Upper lobe of right lung (tissue), 1 donor: ENCODE measurements at places on chromosomes 11 and 22. TPM values are rescaled to one million over a fixed set of nuclear protein-coding genes. Genes with fewer than 3 reads are reported as not detected.
A peak's percentile ranks its signal among the peaks of the same experiment; 100 is the strongest.

DEUP1 gene
- total RNA-seq, result not detected

C11orf16 gene
- not detected for total RNA-seq

SAA1 gene
- total RNA-seq, result 13.3 TPM

DNA sequence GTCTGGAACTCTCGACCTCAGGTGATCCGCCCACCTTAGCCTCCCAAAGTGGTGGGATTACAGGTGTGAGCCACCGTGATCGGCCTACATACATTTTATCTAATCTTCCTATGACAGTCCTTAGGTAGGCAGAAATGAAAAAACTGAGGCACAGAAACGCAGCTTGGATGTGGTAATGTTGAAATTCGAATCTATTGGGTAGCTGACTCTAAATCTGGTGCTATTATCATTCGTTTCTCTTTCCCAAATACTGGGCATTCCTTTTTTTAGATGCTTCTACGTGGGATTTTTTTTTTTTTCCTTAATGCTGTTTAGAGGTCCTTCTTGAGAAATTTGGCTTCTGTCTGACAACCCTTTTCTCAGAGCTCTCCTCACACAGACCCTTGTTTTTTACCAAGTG is 41.5 kb downstream of the FCHSD2 start:
- no peaks in the 10 kb centered on the region for H3K27me3 ChIP-seq
- no peak overlapping the region for H3K4me3 ChIP-seq
- no peak overlapping the region for H3K27ac ChIP-seq
- peaks cover 8% of the 10 kb centered on the region for H3K4me1 ChIP-seq
- no peaks in the 10 kb centered on the region for H3K36me3 ChIP-seq

DNA sequence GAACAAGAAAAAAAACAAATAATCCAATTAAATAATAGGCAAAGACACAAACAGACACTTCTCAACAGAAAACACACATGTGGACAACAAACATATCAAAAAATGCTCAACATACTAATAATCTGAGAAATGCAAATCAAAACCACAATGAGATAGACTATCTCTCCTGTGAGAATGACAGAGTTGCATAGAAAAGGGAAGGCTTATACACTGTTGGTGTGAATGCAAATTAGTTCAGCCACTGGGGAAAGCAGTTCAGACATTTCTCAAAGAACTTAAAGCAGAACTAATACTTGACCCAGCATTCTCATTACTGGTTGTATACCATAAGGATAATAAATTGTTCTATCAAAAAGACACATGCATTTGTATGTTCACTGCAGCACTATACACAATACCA is 637.8 kb upstream of the LUZP2 start:
- H3K27me3 ChIP-seq, result no peaks in the 10 kb centered on the region
- H3K4me1 ChIP-seq, result no peaks in the 10 kb centered on the region
- no peak for DNase-seq
- no peaks in the 10 kb centered on the region for H3K36me3 ChIP-seq

GRCh38 chr11:113540416-113541330 is 65.5 kb upstream of the DRD2 start:
- H3K4me1 ChIP-seq, result no peaks in the 10 kb centered on the region
- no peak for DNase-seq
- peaks cover 2% of the 10 kb centered on the region for H3K27me3 ChIP-seq
- H3K36me3 ChIP-seq, result no peaks in the 10 kb centered on the region
- H3K4me3 ChIP-seq, result no peak overlapping the region

GRCh38 chr11:116791002-116791812 is 472 bp downstream of the APOA5 start:
- H3K27me3 ChIP-seq, result no peaks in the 10 kb centered on the region
- peaks cover 21% of the 10 kb centered on the region for H3K4me1 ChIP-seq
- H3K4me3 ChIP-seq, result no peak overlapping the region
- no peak overlapping the region for H3K27ac ChIP-seq

DNA sequence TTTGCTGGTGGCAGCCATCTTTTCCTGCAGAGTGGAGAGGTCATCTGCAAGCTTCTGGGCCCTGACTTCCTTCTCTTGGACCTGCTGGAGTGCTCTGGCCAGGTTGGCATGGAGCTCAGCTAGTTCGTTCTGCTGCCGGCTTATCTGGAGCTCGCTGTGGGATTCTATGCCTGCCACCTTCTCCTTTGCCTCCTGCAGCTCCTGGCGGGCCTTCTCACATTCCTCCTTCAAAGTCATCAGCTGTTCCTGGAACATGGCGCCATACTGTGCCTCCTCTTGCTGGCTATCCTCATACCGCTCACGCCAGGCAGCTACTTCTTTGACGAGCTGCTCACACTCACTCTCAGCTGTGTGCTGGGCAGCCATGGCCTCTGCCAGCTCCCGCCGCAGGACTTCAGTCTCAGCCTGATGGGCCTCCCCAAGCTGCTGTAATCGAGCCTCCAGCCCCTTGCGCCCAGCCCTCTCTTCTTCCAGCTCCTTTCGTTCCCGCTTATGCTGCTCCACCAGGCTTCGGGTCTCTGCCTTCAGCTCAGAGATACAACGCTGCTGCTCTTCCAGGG is 16.1 kb downstream of the IL18BP start:
- H3K36me3 ChIP-seq, result peaks cover 100% of the 10 kb centered on the region
- no peak overlapping the region for H3K4me3 ChIP-seq
- H3K4me1 ChIP-seq, result peaks cover 13% of the 10 kb centered on the region
- DNase-seq, result peak; percentile 48
- no peak overlapping the region for H3K27ac ChIP-seq
- H3K27me3 ChIP-seq, result no peaks in the 10 kb centered on the region

DNA sequence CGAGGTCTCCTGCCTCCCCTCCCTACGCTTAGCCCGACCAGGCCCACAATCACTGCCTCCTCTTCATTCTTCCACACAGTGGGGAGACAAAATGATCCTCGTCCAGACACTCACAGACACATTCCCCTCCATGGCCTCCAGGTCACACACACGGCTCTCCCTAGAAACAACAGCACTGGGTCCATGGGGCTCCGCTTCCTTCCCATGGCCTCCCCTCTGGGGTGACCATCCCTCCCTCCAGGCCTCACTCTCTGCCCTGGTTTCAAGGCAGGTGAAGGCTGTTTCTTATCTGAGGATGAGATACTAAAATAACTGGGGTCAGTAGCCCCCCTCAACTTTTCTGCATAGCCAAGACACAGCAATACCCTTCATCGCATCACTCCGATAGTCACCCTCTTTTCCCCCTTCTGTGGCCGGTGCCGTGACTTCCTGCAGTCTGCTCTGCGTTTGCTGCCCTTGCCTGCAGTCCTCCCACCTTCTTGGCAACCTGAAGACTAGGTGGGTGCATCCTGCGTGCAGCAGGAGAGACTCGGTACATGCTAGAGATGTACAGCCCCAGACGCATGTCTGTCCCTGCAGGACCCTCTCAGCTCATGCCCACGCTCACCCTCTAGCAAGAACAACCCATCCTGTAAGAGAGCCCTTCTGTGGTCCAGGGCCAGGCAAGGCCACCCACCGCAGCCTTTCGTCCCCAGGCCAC is 55.8 kb downstream of the CD6 start:
- peaks cover 17% of the 10 kb centered on the region for H3K4me1 ChIP-seq
- H3K4me3 ChIP-seq, result no peak overlapping the region
- no peaks in the 10 kb centered on the region for H3K36me3 ChIP-seq
- no peaks in the 10 kb centered on the region for H3K27me3 ChIP-seq
- no peak overlapping the region for H3K27ac ChIP-seq

- H3K27me3 ChIP-seq, result no peaks in the 10 kb centered on the region
- peaks cover 17% of the 10 kb centered on the region for H3K4me1 ChIP-seq
- H3K4me3 ChIP-seq, result no peak overlapping the region
- H3K27ac ChIP-seq, result no peak overlapping the region
- DNase-seq, result no peak
Measured at GRCh38 chr22:39414886-39415285, 15.3 kb downstream of the TAB1 start.

GRCh38 chr11:9739123-9739900 is 75.4 kb downstream of the SWAP70 start:
- no peaks in the 10 kb centered on the region for H3K27me3 ChIP-seq
- peak overlapping the region; percentile 14 for H3K27ac ChIP-seq
- H3K4me3 ChIP-seq, result no peak overlapping the region
- H3K36me3 ChIP-seq, result peaks cover 65% of the 10 kb centered on the region
- H3K4me1 ChIP-seq, result peaks cover 33% of the 10 kb centered on the region

GRCh38 chr11:34625576-34625975 is 4.7 kb downstream of the EHF start:
- H3K4me3 ChIP-seq, result peak overlapping the region; percentile 41
- DNase-seq, result no peak
- no peaks in the 10 kb centered on the region for H3K27me3 ChIP-seq
- H3K27ac ChIP-seq, result no peak overlapping the region
- no peaks in the 10 kb centered on the region for H3K36me3 ChIP-seq
- H3K4me1 ChIP-seq, result no peaks in the 10 kb centered on the region

DNA sequence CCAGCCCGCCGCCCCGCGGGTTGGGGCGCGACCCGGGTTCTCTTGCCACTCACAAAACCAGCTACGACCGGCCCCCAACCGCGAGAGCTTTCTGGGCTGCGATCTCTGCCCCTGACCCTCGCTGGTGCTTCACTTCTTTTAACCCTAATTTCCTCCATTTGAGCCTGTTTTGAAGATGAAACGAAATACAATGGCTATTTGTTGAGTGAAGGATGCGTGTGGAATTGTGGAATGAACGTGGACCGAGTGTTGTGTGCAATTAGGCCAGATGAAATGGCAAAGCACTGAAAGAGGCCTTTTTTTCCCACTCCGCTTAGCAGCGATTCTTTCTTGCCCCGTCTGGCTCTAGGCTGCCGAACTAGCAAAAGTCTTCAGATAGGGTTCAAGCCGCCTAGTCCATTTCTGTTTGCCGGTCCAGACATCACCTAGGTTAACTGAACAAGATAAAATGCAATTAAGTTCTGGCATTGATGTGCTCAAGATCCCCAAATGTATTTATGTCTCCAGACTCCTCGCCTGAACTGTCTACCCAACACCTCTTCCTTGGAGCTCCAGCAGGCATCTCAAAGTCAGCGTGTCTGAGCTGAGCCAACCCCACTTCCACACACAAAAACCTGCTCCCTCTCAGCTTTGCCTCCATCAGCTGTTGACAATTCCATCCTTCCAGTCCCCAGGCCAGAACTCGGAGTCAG is 471 bp upstream of the TMEM184B start:
- H3K4me3 ChIP-seq, result peak overlapping the region; percentile 96
- DNase-seq, result no peak
- H3K27me3 ChIP-seq, result no peaks in the 10 kb centered on the region
- H3K4me1 ChIP-seq, result peaks cover 28% of the 10 kb centered on the region

DNA sequence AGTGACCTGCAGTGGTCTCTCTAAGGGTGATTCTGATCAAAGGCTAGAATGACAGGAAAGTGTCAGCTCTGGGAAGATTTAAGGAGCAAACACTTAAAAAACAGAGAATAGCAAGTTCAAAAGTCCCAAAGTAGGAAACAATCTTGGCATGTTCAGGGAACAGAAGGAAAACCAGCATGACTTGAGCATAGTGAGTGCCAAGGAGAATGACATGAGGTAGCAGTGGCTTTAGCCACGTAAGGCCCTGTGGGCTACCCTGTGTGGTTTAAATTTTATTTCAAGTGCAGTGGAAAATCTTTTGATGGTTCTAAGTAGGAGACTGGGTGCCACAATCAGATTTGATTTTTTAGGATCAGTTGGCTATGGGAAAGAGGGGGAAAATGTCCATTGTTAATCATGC is 149.4 kb downstream of the WNT11 start:
- H3K36me3 ChIP-seq, result peaks cover 6% of the 10 kb centered on the region
- no peaks in the 10 kb centered on the region for H3K4me1 ChIP-seq
- no peaks in the 10 kb centered on the region for H3K27me3 ChIP-seq
- no peak overlapping the region for H3K27ac ChIP-seq
- H3K4me3 ChIP-seq, result no peak overlapping the region
- no peak for DNase-seq

GRCh38 chr11:122743949-122744348 is 88.4 kb downstream of the UBASH3B start:
- DNase-seq, result no peak
- H3K27ac ChIP-seq, result peak overlapping the region; percentile 66
- H3K36me3 ChIP-seq, result no peaks in the 10 kb centered on the region
- H3K4me3 ChIP-seq, result no peak overlapping the region
- H3K27me3 ChIP-seq, result no peaks in the 10 kb centered on the region
- H3K4me1 ChIP-seq, result peaks cover 34% of the 10 kb centered on the region

- H3K27me3 ChIP-seq, result no peaks in the 10 kb centered on the region
- no peaks in the 10 kb centered on the region for H3K36me3 ChIP-seq
- peaks cover 22% of the 10 kb centered on the region for H3K4me1 ChIP-seq
Measured at GRCh38 chr22:41481131-41481830, 12.4 kb downstream of the ACO2 start.

DNA sequence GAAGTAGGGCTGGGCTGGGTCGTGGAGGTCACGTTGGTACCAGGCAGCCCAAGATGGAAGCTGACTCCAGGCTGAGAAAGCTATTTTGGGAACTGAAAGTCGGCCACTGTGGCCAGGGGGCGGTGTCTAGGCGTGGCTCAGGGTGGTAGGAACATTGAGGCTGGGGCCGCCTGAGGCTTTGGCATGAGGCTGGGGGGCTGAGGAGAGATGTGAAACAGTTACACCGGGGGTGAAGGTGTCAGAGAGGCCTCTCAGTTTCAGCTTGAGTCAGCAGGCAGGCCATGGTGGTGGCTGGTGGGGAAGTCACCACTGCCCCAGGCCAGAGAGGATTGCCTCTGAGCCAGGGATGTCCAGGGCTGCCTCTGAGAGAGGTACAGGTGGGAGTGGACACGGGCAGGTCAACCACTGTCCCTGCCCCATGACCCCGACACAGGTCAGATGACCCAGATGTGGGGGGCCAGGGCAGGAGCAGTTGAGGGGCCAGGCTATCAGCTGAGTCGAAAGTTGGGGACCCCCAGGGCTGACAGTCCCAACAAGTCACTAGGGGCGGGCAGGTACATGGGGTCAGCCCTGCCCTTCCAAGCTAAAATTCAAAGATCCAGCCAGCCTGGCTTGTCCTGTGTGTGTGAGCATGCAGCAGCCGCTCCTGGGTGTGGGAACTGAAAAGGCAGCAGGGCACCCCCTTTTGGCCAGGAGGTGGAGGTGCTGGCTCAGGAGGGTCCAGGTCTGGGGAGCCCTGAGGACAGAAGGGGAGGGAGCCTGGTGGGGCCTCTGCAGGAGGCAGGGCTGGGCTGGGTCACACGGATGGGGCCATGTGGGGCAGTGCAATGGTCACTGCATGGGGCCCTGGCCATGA is 7.2 kb downstream of the KCNK7 start:
- peaks cover 26% of the 10 kb centered on the region for H3K36me3 ChIP-seq
- peaks cover 18% of the 10 kb centered on the region for H3K4me1 ChIP-seq
- H3K27ac ChIP-seq, result peak overlapping the region; percentile 39
- DNase-seq, result peak; percentile 79

- no peak overlapping the region for H3K4me3 ChIP-seq
- DNase-seq, result no peak
- H3K4me1 ChIP-seq, result no peaks in the 10 kb centered on the region
- H3K36me3 ChIP-seq, result no peaks in the 10 kb centered on the region
- no peak overlapping the region for H3K27ac ChIP-seq
- H3K27me3 ChIP-seq, result peaks cover 8% of the 10 kb centered on the region
Measured at GRCh38 chr11:120032766-120033390, 105.0 kb downstream of the TRIM29 start.
